ENCODE measurements at places on chromosomes 12 and 14.

GRCh38 chr12:122395319-122395718 lies 27.1 kb downstream of the CLIP1 start:
- no peak for DNase-seq

DNA sequence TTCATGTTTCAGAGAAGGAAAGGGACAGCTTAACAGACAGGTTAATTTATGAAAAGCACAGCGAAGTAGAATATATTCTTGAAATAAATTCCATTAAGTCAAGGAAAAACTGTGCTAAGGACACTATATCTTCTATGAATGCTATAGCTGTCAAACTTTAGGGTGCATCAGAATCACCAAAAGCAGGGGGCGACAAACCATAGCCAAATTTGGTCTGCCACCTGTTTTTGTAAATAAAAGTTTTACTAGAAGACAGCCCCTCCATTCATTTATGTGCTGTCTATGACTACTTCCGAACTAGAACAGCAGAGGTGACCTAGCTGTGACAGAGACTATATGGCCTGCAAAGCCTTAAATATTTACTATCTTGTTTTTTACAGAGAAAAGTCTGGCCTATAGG lies 25.9 kb downstream of the PPP4R3A start:
- DNase-seq = no peak

DNA sequence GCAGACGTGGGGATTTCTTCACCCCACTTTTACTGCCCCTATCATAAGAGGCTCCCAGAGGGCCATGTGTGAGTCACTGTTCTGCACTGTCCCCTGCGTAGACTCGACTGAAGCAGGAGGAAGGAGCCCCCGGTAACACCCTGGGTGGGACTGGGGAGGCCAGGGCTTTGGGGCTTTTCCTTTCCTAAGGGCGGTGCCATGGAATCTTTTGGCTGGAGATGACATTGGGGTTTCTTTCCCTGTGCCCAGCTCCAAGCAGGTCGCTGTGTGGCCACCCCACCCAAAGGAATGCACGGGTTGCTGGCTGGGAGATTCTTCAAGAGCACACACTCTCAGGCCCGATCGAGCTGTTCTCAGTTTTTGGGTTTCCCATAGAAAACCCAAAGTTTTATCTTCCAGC lies 62.3 kb upstream of the RIN3 start:
- no peak for DNase-seq

GRCh38 chr12:12195516-12195915 lies 71.3 kb downstream of the LRP6 start:
- DNase-seq = no peak

DNA sequence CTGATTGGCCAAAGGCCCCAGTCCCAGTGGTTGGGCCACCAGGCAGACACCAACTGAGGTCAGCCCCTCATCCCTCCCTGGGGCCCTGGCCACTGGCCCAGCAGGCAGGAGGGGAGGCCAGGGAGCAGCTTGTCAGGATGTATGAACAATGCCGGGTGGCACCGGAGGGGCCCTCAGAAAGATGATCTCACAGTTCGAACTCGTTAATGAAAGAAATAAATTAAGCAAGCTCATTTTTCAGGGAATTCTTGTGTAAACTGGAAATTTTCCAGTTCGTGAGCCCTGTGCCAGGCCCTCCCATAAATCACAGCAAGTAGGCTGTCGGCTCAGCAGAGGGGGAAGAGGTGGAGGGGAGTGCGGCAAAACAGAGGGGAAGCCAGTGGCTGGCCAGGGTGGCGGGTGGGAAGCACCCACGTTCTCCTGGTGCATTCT lies 177.0 kb upstream of the VASH1 start:
- DNase-seq = no peak

GRCh38 chr14:104278214-104278534 lies 139.8 kb downstream of the KIF26A start:
- DNase-seq = no peak

- DNase-seq = no peak
Observed at GRCh38 chr12:92175961-92176360, 30.3 kb upstream of the BTG1 start.

DNA sequence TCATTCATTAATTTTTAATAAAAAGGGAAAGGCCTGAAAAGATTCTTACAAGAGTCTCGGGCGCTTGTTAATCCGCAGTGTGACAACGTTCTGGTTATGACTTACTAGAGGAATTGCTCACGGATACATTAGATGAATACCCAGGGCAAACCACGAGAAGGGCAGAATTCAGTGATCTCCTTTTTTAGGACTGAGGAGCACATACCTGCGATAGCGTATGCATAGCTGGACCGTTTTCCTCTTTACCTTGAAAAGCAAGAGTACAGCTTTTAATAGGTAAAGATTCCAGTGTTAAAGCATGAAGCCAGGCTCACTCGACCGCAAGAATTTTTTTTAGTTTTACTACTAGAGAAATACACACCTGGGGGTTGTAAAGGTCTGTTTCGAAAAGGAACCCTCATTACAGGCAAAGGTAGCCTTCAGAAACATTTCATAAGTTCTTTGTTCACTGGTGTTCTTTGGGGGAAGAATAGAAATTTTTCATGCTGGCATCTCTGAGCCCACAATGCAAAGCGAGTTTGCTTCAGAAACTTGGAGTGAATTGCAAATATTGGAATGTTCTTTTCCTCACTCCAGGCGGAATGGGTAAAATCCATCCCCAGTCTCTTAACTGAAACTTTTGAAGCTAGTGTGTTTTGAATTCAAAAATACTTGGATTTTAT lies 953 bp downstream of the MAPK1IP1L start:
- no peak for DNase-seq

GRCh38 chr14:96754162-96754844 lies 42.9 kb upstream of the VRK1 start:
- no peak for DNase-seq

GRCh38 chr12:22250762-22251161 lies 83.7 kb downstream of the ST8SIA1 start:
- peak; percentile 2 for DNase-seq

DNA sequence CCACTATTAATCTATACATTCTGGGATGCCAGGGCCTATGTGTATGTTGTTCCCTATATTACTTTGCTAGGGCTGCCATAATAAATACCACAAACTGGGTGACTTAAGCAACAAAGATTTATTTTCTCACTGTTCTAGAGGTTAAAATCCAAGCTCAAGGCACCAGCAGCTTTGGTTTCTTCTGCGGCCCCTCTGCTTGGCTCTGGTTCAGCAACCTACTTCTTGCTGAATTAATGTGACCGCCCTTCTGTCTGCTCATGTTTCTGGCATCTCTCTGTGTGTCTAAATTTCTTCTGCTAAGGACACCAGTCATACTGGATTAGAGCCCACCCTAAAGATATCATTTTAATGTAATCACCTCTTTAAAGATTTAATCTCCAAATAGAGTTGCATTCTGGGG lies 84.7 kb downstream of the ZNF664 start:
- DNase-seq = no peak

DNA sequence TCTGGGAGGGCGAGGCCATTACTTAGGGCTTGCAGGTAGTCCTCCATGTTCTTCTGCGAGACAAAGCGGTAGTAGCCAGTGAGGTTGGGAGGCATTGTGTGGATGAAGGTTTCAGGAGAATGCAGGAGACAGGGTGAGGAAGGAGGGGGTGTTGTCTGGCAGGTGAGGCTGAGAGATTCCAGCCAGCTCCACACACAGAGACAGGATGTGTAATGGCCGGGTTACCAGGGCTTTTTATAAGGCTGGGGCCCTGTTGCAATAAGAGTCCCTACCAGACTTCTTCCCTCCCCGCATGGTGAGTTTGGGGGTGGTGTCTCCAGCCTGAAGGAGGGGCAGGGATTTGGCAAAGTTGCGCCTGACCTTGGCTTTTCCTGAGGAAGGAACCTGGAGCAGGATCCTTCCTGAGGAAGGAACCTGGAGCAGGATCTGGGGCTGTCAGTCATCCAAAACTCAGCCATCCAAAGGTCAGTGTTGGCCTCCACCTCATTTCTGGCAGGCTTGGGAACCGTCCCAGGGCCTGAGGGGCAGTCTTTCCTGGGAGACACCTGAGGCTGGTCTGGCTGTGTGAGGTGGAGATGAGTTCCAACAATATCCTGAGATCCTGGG lies at the start of gene RBP5:
Gene RBP5, minus strand, starts transcription at position 209 of the 606 bp plus-strand sequence. Its CDS starts 114 bp downstream, at position 95.
- no peak for DNase-seq

GRCh38 chr14:103209506-103209905 lies 86.2 kb downstream of the TNFAIP2 start:
- DNase-seq = no peak

- no peak for DNase-seq
Observed at GRCh38 chr12:58419905-58420304, 478.5 kb downstream of the ATP23 start.

GRCh38 chr12:106552228-106552627 lies 30.6 kb upstream of the RFX4 start:
- DNase-seq = no peak

DNA sequence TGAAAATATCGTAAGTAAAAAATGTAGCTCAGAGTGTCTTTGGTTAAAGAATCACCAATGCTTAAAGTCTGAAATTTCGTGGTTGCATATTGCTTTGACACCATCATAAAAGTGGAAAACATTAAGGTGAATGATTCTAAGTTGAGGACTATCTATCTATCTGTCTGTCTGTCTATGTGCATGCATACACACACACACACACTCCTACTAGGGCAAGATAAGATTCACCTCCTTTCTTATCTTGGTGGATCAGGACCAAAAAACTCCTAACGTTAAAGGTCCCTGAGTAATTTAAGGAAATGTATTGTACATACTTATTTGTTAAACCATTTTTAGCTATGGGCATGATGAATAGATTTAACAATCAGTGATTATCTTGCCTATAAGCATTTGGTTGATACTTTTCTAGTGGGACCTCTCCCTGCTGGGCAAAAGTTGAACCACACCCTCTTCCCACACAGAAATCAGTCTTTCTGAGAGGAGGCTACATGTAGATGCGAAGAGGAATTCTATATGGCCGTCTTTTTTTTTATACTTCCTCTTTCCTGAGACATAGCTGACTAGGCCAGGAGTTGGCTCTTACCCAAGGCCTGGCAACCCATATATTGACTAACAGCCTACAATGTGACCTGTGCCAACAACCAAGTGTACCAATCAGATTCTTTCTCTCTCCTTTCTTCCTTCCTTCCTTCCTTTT lies 19.3 kb upstream of the LLPH start:
- peak; percentile 94 for DNase-seq

- no peak for DNase-seq
Observed at GRCh38 chr14:33039311-33039710, 100.6 kb downstream of the NPAS3 start.

DNA sequence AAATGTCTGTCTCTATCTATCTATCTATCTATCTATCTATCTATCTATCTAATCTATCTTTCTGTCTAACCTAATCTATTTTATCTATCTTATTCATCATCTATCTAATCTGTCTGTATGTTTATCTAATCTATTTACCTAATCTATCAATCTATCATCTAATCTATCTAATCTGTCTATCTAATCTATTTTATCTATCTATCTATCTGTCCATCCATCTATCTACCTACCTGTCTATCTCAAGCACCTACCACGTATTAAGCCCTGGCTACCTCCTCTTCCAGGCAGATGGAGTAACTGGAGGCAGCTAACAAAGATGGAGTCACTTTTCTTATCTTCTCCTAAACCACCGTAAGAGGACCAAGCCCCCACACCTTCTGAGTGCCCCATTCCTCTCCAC lies 5.8 kb downstream of the CD4 start:
- DNase-seq = no peak

GRCh38 chr12:47361389-47362021 lies 281.7 kb upstream of the AMIGO2 start:
- no peak for DNase-seq

- no peak for DNase-seq
Observed at GRCh38 chr12:115382681-115383080, 698.7 kb upstream of the TBX3 start.

GRCh38 chr14:97387252-97387874 lies 590.2 kb downstream of the VRK1 start:
- DNase-seq = no peak

- DNase-seq = no peak
Observed at GRCh38 chr12:64286521-64286920, 64.4 kb upstream of the KICS2 start.

GRCh38 chr12:34354239-34355200 lies 332.2 kb downstream of the ALG10 start:
- DNase-seq = no peak

GRCh38 chr12:132825089-132825488 lies 3.6 kb downstream of the GOLGA3 start:
- DNase-seq = no peak

- no peak for DNase-seq
Observed at GRCh38 chr14:43411841-43412240, 1095.2 kb downstream of the FSCB start.

- no peak for DNase-seq
Observed at GRCh38 chr14:24132061-24132685, 1.7 kb downstream of the FITM1 start.

Measured in GF-D8 (cell line).